ENCODE measurements at places on chromosomes 5 and 9.

DNA sequence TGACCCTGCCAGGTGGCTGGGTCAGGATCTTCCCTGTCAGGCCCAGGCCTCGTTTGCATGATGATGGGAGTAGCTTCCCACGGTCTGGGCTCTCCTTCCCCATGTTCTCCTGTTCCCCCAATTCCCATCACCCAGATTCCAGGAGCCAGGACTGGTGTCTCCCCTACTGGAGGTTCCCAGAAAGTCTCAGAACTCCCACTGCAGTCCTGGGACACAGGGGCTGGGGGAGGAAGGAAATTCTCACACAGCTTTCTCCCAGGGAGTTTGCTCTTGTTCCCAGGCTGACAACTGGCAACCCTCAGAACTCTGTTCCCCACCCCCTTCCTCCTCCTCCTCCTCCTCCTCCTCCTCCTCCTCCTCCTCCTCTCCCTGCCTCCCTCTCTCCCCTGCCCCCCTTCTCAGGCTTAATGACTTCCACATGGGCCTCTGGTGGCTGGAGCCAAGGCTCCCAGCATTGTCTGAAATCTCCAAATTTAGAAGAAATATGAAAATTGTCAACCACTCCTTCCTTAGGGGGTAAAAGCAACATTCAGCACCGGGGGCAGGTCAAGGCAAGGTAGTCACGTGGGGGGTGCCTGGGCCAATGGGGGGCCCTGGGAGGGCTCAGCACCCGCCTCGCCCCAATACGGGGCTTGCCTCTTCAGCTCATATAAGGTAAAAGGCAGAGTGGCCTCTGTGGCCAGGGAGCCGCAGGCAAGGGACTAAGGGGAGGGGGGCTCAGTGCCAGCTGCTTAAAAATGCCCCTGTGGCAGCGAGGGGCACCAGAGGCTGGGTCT, 27.3 kb upstream of the IL17B start:
- DNase-seq = no peak

DNA sequence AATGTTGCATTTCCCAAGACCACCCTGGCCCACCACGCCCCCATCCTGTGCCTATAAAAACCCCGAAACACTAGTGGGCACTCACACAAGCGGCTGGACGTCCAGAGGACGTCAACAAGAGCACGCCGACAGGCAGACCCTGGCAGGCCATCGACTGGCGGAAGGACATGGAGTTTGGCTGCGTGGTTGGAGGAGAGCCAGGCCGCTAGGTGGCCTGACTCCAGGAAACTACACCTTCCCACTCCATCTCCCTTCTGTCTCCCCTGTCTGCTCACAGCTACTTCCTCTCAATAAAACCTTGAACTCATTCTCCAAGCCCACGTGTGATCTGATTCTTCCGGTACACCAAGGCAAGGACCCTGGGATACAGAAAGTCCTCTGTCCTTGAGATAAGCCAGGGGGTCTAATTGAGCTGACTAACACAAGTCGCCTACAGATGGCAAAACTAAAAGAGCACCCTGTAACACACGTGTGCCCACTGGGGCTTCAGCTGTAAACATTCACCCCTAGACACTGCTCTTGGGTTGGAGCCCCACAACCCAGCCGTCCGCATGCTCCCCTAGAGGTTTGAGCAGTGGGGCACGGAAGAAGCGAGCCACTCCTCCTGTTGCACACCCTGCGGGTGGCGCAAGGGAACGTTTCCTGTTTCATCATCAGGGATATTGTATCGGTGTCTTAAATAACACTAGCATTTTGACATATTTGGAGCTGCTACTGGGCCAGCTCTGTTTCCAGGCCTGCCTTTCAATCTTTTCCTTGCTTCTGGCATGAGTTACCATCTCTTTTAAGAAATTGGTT, 54.5 kb upstream of the TAF11L2 start:
- no peak for DNase-seq

DNA sequence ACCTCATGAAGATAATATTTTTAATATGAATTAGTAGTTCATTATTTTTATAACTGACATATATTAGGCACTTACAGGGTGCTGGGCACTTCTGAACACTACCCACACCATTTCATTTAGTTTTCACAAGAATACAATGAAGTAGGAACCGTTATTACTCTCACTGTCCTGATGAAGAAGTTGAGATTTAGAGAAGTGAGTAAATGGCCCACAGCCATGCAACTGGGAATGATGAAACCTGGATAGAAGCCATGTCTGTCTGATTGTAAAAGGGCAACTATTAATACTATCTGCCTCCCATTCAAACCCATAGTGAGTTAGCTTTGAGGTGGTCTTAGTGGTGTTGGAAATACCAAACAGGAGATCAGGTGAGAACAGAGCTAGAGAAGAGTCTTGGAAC, 29.6 kb upstream of the OTULINL start:
- DNase-seq = no peak

DNA sequence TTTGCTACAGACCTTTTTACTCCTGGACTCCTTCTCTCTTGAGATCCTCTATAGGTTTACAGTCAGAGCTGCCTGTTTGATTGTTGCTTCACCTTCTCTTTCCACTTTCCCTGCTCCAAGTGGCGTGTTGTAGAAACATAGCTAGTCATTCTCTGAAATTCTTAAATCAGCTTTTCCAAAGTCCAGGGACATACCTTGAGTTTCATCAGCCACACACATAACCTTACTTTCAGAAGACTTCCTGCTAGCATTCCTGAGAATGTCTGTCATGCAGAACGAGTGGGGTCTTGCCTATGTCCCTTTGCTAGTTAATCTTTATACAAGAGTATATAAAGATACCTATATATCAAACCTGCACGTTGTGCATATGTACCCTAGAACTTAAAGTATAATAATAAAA, 230.3 kb upstream of the ZNF462 start:
- no peak for DNase-seq

GRCh38 chr5:13606051-13606450, 338.4 kb downstream of the DNAH5 start:
- DNase-seq = no peak

- DNase-seq = no peak
Measured at GRCh38 chr5:61649971-61650370, 317.9 kb downstream of the ZSWIM6 start.

DNA sequence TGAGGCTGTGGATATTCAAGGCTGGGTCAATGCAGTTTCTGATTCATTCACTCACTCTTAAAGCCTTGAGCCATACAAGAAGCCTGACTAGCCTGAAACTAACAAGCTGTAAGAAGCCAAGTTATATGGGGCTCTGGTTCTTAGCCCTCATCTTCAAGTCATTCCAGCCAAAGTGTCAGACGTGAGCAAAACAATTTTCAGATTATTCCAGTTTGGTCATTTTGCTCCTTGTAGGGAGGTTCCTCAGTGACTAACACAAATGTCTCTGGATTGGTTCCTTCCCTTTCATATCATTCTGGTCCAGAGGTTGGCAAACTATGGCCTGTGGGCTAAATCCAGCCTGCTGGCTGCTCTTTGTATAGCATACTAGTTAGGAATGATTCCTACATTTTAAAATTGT, 12.5 kb upstream of the SHOC1 start:
- DNase-seq = no peak

All from CD4-positive, alpha-beta T cell treated with Interleukin-6 for 4 hours (primary cell).